Right forelimb (tissue), 1 donor: ENCODE measurements at places on chromosomes 2 and 18.
A peak's percentile ranks its signal among the peaks of the same experiment; 100 is the strongest.

DNA sequence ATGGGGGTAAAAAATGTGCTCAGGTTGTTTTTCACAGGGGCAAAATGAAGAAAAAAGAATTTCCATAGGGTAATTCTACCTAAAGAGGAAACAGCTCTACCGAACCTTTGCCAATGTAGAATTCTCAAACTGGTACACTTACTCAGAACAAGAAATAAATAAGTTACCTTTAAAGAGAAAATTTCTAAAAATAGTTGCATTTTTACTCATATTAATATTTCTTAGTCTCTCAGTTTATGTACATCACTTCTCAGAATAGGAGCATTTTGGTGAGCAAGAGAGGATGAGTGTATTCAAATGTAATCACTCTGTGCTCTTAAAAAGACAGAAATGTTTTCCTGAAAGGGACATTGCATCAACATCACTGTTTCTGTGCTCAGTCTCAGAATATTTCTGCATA, 574.7 kb upstream of the SLC8A1 start:
- DNase-seq: no peak

DNA sequence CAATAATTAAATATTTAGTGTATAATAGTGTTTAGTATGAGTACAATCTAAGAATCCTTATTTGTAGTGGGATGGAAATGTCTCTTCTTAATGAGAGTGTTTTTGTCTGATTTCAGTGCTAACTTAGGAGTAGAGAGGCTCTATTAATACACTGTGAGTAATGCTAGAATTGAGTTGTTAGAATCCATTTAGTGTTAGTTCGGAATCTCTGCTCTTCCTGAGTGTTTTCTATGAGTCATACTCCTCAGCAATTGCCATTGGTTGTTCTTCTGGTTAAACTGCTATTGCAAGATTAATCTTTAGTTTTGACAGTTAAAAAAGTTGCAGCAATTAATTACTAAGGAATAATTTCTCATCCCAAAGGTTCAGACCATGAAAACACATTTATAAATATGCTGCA, 828.6 kb upstream of the POU3F3 start:
- DNase-seq: no peak

DNA sequence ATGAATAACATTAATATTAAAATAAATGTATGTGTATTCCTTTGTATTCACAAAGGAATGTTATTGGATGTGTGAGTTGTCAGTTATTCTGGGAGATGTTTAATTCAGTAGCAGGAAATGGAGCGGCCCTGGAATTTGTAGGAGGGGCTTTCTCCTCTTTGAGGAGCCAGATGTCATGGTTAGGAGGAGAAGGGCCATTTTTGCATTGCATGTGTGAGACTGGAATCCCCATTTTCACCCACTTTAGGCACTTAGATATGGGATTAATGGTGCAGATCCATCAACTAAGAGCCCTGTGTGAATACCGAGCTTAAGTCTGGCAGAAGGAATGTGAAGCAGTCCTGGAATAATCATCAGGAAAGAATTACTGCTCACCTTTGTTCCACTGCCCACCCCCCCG, 439.2 kb downstream of the PARD3B start:
- DNase-seq: no peak

DNA sequence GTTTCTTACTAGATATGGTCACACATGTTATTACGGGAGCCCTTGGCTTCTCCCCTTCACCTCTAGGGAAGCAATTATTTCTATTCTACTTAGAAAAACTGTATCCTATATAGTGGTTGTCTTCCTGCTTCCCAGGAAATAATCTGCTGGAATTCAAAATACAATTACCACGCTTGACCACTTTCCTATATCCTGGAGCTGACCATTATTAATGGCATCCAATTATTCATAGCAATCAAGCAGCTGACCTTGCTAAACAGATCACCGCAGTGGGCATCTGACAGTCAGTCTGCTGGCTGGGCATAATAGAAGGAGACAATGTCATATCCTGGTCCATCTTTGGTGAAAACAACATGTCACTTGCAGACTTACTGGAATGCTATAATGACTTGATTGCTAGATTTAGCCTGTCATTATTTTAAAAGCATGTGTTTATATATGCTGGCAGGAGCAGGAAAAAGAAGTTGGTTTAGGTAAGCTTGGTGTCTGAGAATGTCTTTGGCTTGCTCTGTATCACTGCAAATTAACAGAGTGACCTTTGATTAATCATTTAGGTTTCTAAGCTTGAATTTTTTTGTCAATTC, 325.6 kb upstream of the FAM98A start:
- DNase-seq: no peak

- DNase-seq: peak; percentile 83
Measured at GRCh38 chr2:86441882-86442641, 891 bp downstream of the KDM3A start.

DNA sequence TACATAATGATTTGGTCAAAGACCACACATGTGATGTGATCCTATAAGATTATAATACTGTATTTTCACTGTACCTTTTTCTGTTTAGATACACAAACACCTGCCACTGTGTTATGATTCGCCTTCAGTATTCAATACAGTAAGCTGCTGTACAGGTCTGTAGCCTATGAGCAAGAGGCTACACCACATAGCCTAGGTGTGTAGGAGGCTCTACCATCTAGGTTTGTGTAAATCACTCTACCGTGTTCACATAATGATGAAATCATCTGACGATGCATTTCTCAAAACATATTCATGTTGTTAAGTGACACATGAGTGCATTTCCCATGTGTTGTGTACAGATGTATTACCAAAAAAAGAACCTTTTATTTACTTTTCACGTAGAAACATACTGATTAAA, 74.5 kb downstream of the USP40 start:
- DNase-seq: no peak

GRCh38 chr18:8366070-8366469, 243.2 kb upstream of the RAB12 start:
- no peak for DNase-seq

DNA sequence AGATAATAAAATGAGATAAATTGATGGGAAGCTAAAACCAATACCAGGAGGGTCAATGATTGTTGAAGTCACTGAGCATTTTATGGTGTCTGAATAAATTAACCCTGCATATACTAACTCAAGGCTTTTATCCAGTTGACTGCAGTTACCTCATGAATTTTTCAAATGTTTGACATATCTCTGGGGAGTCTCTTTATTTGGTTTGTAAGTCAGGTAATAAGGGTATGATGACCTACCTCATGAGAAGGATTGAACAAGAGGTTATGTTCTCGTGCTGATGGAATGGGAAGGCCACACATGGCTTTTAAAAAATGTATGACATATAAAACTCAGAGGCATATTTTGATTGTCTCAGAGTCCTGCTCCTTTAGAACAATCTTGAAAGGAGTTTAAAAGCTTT, 237.6 kb downstream of the THSD7B start:
- no peak for DNase-seq

DNA sequence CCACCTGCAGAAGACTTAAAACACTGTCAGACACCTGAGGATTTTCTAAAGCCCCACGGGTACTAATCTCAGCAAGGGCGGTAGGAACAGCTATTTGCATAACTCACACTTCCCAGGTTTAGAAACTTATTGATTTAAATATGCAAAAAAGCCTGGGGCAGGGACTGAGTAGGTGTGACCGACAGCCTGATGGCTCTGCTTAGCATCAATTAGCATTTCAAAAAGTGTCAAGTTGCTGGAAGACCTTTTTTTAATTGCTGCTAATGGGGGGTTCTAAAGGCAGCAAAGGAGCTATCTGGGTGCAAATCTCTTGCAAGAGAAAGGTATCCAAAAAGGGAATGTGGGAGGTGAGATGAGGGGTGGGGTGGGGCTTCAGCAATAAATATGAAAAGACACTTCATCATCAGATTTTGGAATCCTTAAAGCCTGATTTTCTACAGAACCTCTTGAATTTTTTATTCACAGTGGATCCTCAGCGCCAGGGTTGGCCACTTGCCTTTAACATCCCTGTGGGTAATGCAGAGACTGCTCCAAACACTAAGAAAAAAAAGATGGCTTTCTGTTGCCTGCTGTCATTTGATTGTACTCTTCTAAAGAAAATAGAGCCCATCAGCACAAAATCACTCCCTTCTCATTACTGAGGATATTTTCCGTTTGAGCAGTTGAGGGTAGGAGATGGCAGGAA, 121.1 kb upstream of the RMP24 start:
- no peak for DNase-seq

GRCh38 chr2:240151477-240152031, 11.1 kb upstream of the OTOS start:
- no peak for DNase-seq

- DNase-seq: peak; percentile 50
Measured at GRCh38 chr2:152611458-152612231, 105.6 kb downstream of the PRPF40A start.

- no peak for DNase-seq
Measured at GRCh38 chr18:41872206-41872605, 82.8 kb upstream of the PIK3C3 start.

DNA sequence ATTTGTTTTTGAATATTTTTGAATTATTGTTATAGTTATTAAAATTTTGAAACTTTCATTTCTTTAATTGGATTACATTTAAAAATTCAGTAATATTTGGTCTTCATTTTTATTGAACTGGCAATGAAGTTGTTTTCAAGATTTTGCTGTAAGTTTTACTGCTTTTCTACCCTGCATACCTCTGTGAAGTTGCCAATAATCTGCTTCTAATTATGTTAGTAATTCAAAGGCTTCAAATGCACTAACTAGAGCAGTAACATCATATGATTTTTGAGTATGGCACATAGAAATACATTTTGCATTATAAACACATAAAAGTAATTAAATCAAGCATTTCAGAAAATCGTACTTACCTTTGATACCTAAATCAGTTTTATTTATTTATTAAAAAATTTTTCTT, 40.3 kb upstream of the FAM171B start:
- DNase-seq: no peak

DNA sequence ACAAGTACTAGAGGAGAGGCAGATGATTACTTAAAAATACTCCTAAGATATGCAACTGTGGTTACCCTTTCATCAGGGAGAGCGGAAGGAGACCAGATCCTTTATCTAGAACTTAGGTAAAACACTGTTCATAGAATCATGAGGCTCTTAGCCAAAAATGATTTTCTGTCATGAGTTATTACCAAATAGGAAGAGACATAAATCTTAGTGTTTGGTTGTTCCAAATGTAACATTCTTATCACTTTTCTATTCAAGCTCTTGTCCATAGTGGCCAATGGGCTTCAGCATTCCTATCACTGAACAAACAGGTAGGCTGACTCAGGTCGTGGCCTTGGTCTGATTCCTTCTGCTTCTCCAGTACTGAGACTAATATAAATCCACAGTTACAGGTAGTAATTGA, 38.5 kb downstream of the RPRD1A start:
- DNase-seq: no peak

DNA sequence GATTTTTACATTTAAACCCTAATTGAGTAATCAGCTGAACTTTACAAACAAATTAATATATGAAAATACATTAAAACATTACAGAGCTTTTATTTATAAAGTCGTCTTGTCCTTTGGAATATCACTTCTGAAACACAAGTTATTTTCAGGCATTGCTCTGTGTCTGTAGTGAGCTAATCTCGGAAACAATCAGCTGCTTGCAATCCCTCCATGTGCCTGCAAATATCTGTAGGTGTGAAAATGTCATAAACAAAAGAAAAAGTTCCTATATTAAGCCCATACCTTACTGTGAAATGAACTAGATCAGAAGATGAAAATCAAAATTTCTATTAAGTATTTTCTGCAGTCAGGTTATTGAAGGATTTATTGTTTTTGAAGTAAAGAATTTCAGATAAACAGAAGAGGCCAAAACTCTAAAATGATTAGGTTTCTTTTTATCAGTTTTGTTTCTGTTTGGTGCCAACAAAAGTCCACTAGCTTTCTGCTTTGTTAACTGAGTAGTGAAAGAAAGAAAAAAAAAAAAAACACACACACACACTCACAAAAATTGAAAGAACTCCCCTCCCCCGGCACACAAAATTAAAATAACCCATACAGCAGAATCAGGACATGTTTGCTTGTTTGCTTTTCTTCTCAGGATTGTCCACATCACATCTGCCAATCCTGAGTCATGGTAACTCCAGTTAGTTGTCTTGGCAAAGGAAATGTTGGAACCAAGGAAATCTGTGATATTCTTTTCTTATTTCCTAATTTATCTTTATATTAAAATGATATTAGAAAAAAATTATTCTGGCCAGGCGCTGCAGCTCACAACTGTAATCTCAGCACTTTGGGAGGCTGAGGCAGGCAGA, 627.0 kb upstream of the SLC39A10 start:
- no peak for DNase-seq

DNA sequence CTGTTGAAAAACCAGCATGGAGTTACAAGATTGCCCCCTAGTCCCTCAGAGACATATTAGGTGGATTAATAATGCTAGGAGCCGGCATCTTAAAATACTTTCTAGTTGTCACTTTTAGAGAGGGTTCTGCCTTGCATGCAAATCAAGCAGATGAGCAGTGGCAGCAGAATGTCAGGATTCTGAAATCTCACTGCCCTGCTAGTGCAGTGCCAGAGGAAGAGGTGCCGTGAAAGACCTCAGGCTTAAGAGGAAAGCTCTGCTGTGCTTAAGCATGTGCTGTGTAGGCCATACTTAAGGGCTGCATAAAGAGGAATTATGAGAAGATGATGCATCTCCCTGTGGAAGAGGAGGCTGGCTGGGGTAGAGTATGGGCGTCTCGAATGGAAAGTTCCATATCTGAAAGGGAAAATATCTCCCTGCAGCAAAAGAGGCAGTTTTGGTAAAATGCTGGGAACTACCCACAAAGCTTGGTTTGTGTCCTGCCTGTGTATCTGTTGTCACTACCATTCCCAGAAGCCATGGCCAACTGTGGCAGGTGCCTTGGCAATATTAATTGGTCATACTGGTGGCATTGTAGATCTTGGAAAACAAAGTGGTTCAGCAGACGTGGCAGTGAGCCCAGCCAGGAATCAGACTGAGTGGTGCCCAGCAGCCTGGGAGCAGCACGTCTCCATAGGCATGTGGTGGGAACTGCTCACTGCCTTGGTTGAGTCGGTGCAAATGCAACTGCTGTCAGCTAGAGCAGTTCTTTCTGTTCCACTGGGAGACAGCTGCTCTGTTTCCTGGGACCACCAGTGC, 131.9 kb downstream of the EVA1A start:
- peak; percentile 46 for DNase-seq

- no peak for DNase-seq
Measured at GRCh38 chr18:76524477-76524876, 29.4 kb upstream of the ZNF516 start.

- DNase-seq: no peak
Measured at GRCh38 chr2:196977507-196977906, 51.0 kb upstream of the PGAP1 start.

- no peak for DNase-seq
Measured at GRCh38 chr2:230668939-230669303, 43.7 kb upstream of the CAB39 start.

GRCh38 chr2:196618661-196619060, 20.9 kb upstream of the CCDC150 start:
- no peak for DNase-seq

- DNase-seq: no peak
Measured at GRCh38 chr2:223918671-223919134, 26.4 kb downstream of the WDFY1 start.

GRCh38 chr2:60745330-60745729, 10.7 kb upstream of the PAPOLG start:
- no peak for DNase-seq

GRCh38 chr2:159226608-159227385, 59.7 kb downstream of the WDSUB1 start:
- DNase-seq: no peak
